SK-N-SH (cell line): ENCODE measurements at places on chromosomes 5 and 9. TPM values are rescaled to one million over a fixed set of nuclear protein-coding genes. Genes with fewer than 3 reads are reported as not detected.

DNA sequence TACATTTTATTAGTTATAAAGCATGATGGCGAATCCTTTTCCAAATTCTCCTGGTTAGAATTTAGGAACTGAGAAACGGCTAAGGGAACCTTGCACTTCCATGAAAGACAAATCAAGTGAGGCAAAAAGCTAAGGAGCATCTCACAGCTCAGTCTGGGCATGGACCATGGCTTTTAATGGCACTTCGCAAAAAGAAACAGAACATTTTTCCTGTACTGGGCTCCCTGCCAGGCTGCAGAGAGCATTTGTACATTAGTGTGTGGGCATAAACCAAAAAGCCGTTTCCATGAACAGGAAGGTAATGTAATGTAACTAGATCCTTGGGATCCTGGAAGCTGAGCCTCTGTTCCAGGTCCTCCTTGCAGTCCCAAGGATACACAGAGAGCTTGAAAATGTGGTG is 354.2 kb downstream of the MRPS30 start:
- no peak for DNase-seq

GRCh38 chr5:17378346-17378997 is 119.6 kb upstream of the TAF11L2 start:
- DNase-seq: no peak

DNA sequence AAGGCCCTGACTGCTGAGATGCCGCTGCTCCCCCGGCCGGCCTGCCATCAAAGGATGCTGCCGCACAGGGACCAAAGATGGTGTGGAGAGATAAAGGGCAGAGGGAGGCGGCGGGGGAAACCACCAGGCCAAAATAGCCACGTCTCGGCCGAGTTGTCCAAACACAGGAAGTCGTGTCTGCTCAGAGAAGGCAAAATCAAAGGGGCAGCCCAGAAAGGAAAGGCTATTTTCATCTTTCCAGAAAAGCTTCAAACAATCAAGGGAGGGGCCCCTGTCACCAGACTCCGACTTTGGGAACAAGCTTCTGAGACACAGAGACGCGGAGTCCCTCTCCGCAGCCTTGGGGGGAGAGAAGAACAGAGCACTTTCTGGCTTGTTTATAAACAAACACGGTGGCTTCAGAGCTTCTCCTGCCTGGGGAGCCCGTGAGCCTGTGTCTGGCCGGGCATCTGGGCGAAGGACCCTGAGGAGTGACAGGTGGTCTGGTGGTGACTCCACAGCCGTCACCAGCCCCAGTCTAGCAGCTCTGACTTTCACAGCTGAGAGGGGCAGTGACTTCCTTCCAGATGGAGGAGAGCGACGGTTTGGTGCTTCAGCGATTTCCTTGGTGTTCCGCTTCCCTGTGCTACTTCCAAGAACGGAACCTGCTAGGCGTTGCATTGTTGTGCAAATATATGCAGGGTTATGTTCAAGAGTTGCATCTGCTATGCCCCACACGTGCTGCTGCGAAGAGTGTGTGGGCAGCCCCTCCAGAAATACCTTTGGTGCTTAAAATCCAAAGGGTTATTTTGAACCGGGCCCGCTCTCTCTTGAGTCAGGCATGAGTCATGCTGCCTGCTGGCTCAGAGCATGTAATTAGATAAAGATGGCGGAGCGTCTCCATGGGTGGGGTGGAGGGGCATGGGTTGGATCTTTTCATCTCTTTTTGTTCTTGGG is 24.0 kb downstream of the ADAMTSL2 start:
- peak; percentile 91 for DNase-seq

DNA sequence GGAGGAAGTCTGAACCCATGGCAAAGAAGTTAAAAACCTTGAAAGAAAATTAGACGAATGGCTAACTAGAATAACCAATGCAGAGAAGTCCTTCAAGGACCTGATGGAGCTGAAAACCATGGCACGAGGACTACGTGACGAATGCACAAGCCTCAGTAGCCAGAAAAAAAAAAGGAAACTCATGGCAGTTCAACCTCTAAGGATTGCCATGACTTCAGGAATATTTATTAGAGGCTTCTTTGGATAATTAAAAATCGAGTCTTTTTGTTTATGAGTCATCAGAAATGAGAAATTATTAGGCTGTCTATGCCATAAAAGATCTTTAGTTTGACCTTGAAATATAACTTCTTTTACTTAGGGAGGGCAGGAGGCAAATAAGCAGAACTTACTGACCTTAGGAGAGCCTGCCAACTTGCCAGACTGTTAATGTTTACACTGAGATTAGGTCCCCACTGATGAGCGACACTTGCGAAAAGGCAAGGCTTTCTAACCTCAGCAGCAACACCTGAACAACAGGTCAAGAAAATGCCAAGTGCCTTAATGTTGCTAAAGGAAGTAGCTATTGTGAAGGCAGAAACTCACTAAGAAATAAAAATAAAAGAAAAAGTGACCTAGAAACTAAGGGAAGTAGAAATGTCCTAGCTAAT is 55.2 kb upstream of the TUSC1 start:
- no peak for DNase-seq

DNA sequence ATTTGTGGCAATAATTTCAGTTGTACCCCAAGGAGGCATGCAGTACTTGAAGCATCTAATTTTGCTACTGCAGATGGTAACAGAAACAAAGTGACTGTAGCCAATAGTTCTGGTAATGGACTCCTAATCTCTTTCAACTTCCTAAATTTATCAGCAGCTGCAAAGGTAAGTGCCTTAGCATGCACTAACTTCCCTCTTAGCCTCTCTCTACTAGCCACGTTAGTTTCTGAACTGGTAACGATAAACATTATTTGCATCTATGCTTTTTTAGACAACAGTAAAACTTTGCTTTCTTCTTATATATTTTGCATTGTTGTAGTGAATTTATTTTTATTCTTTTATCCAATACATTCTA is 6.2 kb upstream of the CKS2 start:
- DNase-seq: no peak

- DNase-seq: peak; percentile 84
These were observed at the start of gene EIF4EBP3 for GRCh38 chr5:140547508-140548299. Gene EIF4EBP3 (plus strand): TSS chr5:140547662. CDS start chr5:140547738, 76 bp downstream.

DNA sequence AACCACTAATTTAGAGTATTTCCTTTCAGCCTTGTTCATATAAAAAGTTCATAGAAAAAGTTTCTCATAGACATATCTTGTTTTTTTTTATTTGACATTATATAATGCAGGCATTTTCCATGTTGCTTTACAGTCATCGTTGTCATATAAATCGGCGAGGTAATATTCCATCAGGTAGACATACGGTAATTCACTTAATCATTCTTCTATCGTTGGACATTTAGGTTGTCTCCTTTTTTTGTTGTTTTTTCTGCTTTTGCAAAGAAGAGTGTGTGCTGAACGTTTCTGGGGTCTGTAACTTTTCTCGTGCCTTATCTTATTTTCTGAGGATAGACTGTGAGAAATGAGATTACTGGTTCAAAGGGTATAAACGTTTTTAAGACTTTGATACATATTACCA is 283.6 kb downstream of the ARHGAP26 start:
- DNase-seq: no peak

DNA sequence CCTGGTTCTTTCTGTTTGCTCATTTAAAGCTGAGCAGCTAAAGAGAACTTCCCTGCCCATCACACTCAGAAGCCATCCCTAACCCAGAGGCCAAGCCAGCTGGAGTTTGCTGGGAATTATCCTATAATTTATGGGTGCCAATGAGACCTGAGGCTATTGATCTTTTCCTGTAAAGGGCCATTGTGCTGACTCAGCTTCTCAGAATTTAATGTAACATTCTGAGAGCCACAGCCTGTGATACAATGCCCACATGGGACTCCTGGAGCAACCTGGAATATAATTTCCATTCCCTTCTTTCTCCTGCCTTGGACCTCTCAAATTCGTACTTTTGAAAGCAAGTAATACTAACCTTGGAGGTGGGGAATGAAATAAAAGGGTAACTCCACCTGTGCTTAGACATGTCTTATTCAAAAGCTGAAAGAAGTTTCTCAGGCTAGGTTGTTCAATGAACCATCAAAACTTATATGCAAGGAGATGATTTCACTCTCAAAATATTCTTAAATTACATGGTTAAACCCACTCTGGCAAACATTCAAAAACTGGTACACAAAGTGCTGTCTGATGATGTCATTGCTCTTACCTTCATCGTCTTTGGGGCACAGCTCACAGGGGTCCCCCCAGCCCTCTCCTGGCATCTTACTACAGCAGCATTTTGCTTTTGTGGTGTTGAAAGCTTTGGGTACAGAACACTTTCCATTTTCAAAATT is 206.7 kb downstream of the SLC12A2 start:
- no peak for DNase-seq

GRCh38 chr9:117783828-117784227 is 79.6 kb downstream of the TLR4 start:
- DNase-seq: no peak

DNA sequence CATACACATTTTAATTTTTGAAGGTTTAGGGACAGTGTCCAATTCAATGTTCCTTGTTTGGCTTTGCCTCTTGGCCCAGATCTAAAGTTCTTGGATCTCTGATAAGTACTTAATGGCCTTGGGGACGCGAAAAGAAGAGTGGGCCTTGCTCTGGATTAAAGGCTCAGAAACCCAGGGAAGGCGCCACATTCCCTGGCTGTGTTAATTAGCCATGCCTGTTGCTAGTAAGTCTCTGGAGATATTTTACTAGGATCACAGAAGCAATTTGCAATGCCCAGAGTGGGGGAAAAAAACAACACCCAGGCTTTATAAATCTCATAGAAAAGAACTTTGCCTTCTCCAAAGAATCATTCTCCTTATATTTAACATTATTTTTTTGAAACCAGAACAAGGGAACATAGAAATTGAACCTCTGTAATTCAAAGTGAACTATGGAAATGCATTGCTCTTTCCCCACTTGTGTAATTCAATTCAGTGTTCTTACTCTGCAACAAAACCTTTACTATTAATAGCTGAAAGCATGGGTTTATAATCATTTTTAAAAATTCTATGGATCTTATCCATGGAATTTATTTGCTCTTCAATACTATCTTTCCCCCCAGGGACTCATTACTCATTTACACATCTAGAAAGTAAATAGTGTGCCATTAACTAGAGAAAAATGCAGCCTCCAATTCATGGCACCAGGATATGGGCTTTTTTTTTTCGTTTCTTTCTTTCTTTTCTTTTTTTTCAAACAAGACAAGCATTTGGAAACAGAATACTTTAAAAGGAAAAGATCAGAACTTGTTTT is 172.2 kb upstream of the ANKRD55 start:
- no peak for DNase-seq

GRCh38 chr9:77099388-77099787 is 77.9 kb upstream of the VPS13A start:
- DNase-seq: no peak

The ADAMTS6 gene
- 15.0 and 25.8 TPM in 2 replicates for polyA plus RNA-seq

The ST8SIA4 gene
- polyA plus RNA-seq: 0.02 TPM in 2 replicates

The TBC1D13 gene
- 19.1 and 19.7 TPM in 2 replicates for polyA plus RNA-seq

The IFNK gene
- polyA plus RNA-seq: not detected in 2 replicates

The SLC1A3 gene
- polyA plus RNA-seq: not detected in 2 replicates

The ABLIM3 gene
- 5.2 and 5.9 TPM in 2 replicates for polyA plus RNA-seq

The CD14 gene
- 0.12 and 0.19 TPM in 2 replicates for polyA plus RNA-seq
